ENCODE measurements at places on chromosomes 16 and 17.

DNA sequence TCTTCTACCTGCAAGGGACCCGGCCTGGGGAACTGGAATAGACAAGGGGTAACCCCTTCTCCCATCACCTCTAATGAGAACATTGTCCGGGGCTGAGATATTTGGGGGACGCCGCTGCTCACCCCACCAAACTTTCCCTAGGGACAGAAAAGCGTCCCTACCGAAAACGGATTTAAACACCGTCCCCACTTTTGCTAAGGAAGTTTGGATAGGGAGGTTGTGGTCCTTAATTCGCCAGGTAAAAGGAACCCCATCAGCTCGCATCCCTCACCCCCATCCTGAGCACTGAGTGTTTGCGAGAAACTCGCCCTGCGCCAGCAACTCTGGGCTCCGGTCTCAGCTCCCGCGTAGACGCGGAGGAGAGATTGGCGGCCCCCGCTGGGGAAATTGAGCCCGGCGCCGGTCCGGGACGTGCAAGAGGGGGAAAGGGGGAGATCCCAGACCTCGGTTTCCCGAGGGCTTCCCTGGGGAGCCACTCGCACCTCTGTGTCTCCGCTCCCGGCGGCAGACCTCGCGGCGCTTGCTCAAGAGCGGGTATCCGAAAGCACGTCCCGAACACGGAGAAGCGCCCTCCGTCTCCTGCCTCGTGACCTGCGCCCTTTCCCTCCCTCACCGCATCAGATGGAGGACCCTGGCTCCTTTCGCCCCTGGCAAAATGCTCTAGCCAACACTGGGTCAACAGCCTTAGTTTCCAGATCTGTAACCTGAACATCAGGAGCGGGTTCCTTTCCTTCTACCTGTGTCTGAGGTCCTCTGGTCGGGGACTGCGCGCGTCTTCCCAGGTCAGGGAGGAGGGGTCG is 3.1 kb upstream of the SOX9 start:
- DNase-seq = no peak

DNA sequence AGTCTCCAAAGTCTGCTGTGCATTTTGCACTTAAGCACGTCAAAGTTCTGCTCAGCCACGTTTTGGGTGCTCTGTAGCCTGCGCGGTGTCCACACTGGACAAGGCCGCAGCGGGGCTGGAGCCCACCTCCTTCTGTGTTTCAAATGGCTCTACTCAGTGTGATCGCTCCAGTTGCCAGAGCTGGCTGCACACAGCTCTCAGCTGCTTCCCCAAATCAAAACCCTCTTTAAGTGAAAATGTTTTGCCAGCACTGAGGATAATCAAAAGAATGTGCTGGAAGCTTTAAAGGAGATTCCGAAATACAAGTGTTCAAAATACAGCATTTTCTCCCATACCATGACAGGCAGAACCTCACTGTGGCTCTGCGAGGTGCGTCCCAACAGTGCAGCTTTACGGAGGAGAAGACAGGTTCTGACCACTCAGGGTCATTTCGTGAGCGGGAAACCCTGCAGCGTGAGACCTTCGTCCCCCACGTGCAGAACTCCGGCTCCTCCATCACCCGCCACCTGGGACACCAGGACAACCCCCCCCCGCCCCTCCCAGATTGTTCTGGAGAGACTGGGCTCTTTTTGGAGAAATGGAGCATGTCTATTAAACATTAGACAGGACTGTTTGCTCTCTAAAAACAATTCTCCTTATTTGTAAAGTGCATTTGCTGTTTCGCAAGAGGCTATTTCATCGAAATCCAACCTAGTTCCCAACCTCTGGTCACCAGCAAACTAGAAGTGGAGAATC is 16.6 kb downstream of the TBC1D16 start:
- no peak for DNase-seq

GRCh38 chr16:19809121-19809635 is 75.5 kb downstream of the GPRC5B start:
- no peak for DNase-seq

- no peak for DNase-seq
Observed at GRCh38 chr17:624341-624860, 90.2 kb downstream of the VPS53 start.

DNA sequence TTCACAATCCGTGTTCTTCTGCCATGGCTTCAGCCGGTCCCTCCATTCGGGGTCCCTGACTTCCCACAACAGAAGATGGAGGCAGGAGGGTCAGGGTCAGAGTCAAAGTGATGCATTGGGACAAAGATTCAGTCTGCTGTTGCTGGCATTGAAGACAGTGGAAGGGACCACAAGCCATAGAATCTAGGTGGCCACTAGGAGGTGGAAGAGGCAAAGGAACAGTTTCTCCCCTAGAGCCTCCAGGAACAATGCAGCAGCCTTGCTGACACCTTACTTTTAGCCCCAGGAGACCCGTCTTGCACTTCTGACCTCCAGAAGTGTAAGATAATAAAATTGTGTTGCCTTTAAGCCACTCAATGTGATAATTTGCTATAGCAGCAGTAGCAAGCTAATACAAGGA is 55.9 kb downstream of the MFSD11 start:
- DNase-seq = no peak

GRCh38 chr16:81556715-81557284 is 112.2 kb downstream of the CMIP start:
- DNase-seq = no peak

- no peak for DNase-seq
Observed at GRCh38 chr16:31127182-31127581, 8.3 kb downstream of the PRSS8 start.

GRCh38 chr17:43360376-43360738 is 38.4 kb upstream of the ARL4D start:
- peak; percentile 57 for DNase-seq

DNA sequence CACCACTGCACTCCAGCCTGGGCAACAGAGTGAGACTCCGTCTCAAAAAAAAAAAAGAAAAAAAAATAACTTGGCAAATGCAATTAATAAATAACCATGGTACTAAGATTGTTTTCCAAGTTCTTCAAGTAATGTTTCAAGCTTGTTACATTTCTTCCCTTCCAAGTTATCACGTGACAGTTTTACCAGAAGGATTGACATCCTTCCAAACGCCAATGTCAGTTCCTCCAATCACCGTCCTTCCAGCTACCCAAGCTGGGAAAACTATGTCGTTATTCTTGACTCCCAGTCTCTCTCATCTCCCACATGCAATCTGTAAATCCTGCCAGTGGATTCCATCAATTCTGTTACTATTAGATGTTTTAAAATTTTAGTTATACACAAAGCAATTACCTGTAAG is 3.9 kb upstream of the PHAF1 start:
- DNase-seq = no peak

DNA sequence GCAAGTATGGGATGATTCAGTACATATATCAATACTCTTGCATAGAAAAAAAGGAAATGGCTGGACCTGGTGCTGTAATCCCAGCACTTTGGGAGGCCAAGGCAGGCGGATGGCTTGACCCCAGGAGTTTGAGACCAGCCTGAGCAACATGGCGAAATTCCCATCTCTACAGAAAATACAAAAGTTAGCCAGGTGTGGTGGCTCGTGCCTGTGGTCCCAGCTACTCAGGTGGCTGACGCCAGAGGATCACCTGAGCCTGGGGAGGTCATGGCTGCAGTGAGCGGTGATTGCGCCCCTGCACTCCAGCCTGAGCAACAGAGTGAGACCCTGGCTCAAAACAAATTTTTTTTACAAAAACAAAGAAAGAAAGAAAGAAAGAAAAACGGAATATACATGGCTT is 7.1 kb upstream of the SGF29 start:
- no peak for DNase-seq

- peak; percentile 63 for DNase-seq
Observed at GRCh38 chr16:54373534-54374520, 87.2 kb upstream of the IRX3 start.

DNA sequence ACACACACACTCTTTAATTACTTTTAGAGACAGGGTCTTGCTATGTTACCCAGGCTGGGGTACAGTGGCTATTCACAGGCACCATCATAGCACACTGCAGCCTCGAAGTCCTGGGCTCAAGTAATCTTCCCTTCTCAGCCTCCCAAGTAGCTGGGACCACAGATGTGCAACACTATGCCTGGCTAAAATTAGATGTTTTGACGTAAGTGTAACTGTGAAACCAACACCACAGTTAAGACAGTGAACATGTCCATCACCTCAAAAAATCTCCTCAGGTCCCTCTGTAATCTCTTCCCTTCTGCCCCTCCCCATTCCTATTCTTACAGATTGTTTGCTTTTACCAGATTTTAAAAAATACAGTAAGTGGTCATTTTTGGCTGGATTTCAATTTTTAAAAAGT is 66.7 kb downstream of the RPGRIP1L start:
- no peak for DNase-seq

DNA sequence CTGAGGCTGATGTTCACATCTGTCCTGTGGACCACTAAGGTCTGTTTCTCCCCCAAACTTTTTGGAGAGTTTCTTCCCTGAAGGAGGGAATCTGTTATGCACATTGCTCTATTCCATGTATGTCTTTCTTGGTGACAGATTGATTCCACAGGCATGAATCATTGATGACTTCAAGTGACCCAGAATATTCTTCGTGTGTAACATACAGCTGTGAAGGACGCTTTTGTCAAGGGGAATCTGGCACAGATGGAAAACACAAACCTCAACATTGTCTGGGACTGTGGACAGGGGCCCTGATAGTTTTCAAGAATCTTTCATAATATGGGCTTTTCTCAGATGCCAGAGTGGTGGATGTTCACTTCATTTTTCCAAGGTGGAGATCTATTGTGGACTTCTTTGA is 223.1 kb upstream of the MAF start:
- DNase-seq = no peak

DNA sequence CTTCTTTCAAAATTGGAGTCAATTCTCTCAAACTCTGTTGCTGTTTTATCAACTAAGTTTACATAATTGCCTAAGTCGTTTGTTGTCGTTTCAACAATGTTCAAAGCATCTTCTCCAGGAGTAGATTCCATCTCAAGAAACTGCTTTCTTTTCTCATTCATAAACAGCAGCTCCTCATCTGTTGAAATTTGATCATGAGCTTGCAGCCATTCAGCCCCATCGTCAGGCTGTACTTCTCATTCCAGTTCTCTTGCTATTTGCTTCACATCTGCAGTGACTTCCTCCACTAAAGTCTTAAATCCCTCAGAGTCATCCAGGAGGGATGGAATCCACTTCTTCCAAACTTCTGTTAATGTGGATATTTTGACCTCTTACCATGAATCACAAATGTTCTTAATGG is 230.6 kb downstream of the IRF8 start:
- DNase-seq = no peak

GRCh38 chr16:12449374-12449773 is 354.3 kb downstream of the CPPED1 start:
- no peak for DNase-seq

- no peak for DNase-seq
Observed at GRCh38 chr16:50567651-50568050, 19.5 kb downstream of the NKD1 start.

GRCh38 chr16:29784901-29785500 is 5.5 kb upstream of the KIF22 start:
- no peak for DNase-seq

DNA sequence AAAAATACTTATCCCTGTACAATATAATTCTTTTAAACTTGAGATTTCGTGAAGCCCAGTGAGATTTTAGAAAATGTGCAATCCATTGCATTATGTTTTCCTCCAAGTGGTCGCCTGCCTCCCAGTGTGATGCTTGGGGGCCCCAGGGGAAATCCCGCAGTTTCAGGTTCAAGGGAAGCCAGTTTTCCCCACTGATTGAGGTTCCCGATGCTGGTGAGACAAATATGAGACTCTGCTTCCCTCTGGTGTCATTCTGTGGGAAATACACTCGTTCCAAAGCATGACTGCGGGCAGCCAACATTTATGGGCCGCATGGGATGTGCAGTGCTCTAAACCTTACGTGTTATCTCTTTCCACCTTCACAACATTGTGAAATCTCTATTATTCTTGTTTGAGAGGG is 200.8 kb downstream of the PRKCB start:
- peak; percentile 3 for DNase-seq

DNA sequence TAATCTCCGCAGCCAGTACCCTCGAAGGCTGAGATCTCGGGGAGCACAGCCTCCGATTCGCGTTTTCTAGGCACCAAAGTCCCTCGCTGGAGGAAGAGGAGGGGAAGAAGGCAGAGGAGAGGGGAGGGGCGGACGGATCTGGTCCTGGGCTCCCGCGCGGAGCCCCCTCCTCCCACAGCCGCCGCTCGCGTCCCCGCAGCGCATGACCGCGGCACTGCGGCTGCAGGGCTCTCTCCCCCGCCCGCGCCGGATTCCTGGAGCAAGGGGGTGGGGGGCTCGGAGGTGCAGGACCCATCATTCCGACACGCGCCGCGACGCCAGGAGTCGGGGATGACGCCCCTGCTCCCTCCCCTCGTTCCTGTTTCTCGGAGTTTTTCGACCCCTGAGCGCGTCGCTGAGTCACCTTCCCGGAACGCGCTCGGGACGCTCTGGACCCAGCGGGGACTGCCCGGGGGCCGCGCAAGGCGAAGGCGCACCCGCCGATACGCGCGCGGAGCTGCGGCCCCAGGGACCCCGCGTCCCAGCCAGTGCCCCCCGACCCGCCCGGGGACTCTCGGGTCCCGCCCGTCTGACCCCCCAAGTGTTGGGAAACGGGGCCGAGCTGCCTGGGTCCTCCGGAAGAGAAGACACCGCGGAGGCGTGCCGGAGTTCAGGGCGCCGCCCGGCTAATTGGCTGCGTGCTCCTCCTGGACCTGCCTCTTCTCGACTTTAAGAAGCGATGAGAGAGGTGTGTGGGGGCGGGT is 1.4 kb upstream of the SPHK1 start:
- DNase-seq = peak; percentile 51

DNA sequence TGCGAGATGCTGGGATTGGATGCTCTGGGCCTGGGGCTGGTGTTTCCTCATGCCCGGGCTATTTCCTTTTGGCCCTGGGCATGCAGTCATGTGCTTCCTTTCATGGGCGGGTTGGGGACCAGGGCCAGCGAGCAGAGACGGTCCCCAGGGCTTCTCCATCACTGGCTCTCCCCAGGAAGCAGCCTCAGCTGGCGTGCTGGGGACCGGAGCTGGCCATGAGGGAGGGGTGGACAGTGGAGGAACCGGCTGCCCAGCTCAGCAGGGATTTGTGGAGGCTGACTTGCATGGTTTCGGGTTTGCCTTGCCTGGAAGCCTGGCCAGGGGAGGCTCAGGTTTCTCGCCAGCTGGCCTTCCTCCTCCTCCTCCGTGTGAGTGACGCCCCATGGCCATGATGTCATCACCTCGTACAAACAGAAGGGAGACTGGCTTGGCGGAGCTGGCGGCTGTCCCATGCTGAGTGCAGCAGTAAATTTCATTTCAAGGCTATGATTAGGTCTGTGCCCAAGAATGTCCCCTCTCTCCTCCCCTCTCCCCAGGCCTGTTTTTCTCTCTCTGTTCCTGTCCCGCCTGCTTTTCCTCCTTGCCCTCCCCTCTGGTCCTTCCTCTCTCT is 8.9 kb upstream of the TIMP2 start:
- DNase-seq = peak; percentile 92
